Inflammatory macrophage (primary cell): ENCODE measurements at places on chromosomes 3 and 15.

DNA sequence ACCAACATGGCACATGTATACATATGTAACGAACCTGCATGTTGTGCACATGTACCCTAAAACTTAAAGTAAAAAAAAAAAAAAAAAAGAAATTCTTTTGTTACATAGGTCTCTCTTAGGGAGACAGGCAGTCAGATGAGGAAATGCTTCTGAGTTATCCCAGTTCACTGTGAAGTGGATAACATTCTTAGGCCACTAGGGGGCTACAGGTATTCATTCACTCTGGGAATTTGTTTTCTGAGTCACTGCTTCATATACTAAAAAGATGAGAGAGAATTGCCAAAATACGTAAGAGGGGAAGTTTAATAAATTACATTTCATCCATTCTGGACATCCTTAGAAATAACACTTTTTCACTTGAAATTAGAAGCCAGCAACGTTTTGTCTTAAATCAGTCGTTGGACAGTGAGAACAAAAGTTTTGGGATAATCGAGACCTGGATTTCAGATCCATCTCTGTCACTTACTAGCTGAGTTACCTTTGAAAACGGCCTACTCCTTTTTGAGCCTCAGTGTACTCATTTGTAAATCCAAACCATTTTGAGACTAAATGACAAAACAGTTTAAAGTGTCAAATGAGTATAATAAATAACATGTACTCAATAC, 738.4 kb upstream of the ALCAM start:
- DNase-seq = peak; percentile 37

GRCh38 chr15:62421289-62421688, 256.2 kb upstream of the C2CD4B start:
- DNase-seq = no peak

DNA sequence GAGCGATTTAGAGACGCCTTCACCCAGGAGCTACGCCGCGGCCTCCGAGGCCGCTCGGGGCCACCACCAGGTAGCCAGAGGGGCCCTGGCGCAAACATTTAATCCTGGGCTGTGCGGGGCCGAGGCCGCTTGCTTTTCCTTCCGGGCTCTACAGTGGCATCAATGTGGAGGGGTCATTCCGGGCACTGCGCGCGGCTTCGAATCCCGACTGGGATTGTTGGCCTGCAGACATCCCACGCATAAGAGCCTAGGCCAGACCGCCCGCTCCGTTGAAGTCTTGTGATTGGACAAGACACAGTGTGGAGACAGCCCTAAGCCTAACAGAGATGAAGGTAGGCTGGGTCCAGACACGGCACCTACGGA, 568 bp upstream of the NCBP2 start:
- DNase-seq = peak; percentile 74

DNA sequence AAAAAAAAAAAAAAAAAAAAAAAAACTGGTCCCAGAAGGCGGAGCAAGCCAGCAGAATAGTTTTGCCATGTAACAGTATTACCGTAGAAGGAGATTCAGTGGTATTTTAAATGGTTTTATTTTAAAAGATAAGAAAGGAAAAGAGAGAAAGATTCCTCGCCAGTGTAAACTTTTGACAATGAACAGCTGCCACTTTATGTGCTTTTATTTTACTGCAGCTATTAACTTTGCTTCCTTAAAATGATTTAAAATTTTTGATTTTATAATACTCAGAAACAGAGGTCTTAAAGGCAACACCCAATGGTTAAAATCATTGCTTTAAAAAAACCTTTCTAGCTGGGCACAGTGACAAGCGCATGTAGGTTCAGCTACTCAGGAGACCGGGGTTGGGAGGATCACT, 46.8 kb downstream of the TMCO5A start:
- no peak for DNase-seq

DNA sequence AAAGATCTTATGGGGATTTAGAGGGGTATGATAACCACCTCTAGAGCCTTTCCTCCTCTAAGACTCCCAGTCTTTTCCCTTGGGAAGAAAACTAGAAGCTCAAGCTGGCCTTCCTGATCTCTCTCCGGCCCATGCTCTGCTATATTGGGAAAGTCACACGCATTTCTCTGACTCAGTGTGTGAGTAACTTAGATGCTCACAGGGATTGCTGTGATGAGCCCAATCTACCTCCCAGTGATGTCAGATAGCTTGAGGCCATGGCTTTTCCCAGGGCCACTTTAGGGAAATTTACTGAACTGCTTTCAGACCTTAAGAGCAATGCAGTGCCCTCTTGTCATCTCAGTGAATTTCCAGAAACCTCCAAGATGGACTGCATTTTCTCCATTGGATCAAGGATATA, 8.6 kb upstream of the ST8SIA2 start:
- no peak for DNase-seq

DNA sequence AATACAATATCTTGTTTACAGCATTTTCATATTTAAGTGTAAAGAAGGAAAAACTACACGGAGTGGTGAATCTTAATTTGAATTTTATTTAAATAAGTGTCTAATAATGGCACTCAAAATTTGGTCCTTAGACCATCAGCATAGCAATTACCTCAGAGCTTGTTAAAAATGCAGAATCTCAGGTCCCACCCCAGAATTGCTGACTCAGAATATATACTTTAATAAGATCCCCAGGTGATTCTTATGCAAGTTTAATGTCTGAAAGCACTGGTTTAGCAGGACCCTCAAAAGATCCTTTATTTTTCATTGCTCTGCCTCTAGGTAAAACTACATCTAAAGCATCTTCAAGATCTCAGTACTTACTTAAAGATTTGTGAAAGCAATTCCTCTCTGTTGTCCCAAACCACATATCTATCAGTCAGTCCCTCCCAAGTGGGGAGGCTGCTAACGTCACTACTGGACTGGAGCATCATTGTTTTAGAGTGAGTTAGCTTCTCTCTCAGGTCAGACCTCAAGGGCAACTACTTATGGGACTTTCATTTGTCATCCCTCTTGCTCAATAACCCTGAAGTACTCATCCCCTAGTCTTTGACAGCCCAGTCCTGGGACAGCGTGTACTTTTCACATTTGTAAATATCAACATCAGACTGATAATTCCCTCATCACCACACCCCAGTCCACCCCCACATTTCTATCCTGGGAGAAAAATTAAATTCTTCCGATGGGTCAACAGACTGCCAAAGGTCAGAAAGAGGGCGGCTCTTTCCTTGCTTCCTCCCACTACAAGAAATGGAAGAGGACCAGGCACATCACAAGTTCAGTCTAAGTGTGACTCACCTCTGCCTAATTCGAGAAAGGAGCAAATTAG, 76.7 kb downstream of the CBLB start:
- peak; percentile 65 for DNase-seq

DNA sequence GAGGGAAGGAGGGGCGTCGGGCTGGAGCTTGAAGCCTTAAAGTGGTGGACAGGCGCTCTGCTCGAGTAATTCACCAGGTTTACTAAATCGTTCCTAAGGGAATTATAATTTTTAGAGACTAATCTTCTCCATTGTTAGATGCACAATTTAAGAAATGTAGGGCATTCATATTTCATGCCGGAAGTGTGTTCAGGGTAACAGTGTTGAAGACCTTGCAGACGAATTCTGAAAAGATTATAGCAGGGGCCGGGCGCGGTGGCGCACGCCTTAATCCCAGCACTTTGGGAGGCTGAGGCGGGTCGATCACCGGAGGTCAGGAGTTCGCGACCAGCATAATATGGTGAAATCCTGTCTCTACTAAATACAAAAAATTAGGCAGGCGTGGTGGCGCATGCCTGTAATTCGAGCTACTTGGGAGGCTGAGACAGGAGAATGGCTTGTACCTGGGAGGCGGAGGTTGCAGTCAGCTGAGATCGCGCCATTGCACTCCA, 365 bp upstream of the GTF2A2 start:
- DNase-seq = no peak

GRCh38 chr3:126127904-126128303, 44.0 kb upstream of the SLC41A3 start:
- no peak for DNase-seq

GRCh38 chr15:67406257-67406861, 114.6 kb upstream of the C15orf61 start:
- no peak for DNase-seq

- no peak for DNase-seq
Observed at GRCh38 chr15:71313806-71314205, 198.5 kb downstream of the THSD4 start.

GRCh38 chr3:114093596-114093995, 37.1 kb downstream of the QTRT2 start:
- no peak for DNase-seq

DNA sequence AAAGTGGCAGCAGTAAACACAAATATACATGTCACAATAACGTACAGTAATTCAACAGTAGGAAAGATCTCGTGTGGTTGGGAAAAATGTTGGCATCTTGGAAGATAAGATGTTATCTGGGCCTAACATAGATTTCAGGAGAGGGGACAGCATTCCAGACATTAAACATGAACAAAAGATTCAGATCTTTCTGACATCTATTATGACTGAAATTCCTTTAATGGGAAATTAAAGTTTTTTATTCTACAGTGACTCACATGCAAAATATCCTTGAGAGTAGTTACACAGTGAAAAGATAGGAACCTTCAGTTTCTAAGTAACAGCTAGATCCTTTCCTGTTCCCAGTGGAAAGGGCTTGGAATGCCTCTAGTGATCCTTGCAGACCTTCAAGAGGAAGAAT, 9.2 kb downstream of the NDUFB5 start:
- no peak for DNase-seq
